ENCODE measurements at places on chromosomes 6 and 20.

DNA sequence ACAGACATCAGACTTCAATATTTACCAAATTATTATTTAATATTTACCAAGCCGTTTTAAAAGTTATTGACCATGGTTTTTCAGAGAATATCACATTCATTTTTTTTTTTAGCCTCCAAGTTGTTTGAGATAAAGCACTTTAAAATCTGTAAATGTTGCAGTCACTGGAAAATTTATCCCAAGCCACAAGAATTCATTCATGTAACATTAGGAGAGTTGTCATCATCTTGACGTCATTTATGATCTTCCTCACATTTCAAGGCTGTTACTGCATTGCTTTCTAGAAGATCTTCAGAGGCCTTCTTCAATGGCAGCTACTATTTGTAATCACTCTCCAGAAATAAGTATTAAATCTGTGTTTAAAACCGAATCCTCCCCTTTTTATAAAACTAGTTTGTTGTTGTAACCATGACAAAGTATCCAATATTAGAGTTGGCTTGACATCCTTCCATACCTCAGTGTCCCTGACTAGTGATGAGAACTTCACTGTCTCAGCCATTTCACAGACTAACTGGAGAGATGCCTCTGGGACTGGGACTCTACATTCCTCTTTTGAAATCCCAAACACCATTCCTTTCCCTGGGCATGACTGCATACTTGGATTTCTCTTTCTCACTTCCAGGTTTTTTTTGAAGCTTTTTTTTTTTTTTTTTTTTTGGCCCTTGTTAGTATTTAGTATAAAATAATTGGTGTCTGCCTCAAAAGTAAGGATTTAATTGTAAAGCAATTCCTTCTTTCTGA is 100.1 kb downstream of the ZFAND3 start:
- DNase-seq, result no peak

GRCh38 chr6:69416776-69417175 is 380.0 kb downstream of the LMBRD1 start:
- no peak for DNase-seq

GRCh38 chr6:156438350-156438923 is 338.7 kb upstream of the ARID1B start:
- no peak for DNase-seq

GRCh38 chr20:1001911-1002681 is at the start of gene RSPO4:
Gene RSPO4, minus strand, starts transcription at chr20:1002311. Its CDS starts 147 bp downstream, at chr20:1002164.
- DNase-seq, result no peak

DNA sequence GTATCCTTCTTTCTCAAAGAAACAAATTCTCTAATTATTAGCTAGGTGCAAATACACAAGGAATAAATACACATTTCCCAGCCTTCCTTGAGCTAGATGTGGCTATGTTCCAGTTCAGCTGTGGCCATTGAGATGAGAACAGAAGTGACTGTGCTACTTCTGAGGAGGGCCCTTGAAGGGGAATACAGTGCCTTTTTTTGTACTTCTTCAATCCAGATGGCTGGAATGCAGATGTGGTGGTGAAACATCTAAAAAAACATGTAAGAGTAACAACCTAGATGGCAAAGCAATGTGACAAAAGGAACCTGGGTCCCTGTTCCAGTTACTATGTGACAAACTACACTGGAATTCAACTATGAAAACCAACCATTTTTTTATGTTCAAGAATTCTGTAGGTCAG is 115.4 kb upstream of the DST start:
- DNase-seq, result no peak

- DNase-seq, result peak; percentile 87
Measured at GRCh38 chr6:90296341-90297114, at the start of gene BACH2. Gene BACH2, minus strand, starts transcription at chr6:90296843. Its CDS starts 287,999 bp downstream, at chr6:90008844.

DNA sequence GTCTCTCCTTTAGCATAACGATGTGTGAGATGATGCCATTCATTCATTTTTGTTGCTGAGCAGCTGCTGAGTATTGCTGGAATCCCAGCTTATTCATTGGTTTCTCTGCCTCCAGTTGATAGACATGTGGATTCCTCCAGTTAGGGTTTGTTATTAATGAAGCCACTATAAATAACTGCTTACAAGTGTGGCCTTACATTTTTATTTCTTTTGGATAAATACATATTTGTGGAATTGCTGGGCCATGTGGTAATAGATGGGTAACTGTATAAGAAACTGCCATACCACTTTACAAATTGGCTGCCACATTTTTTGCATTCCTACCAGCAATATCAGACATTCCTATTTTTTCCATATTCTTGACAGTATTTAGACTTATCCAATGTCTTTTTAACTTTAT is 2.6 kb upstream of the HLA-B start:
- DNase-seq, result no peak

DNA sequence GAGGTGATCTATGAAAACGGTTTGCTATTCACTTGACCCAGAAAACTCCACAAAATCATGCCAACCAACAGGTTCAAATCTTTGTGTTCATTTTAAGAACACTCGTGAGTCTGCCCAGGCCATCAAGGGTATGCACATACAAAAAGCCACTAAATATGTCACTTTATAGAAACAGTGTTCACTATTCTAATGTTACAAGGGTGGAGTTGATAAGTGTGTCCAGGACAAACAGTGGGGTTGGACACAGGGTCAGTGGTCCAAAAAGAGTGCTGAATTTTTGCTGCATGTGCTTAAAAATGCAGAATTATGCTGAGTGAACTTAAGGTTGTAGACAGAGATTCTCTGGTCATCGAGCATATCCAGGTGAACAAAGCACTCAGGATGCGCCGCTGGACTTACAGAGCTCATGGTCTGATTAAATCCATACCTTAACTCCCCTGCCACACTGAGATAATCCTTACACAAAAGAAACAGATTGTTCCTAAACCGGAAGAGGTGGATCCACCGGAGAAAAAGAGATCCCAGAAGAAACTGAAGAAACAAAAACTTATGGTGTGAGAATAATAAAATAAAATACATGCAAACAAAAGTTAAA is 23.5 kb downstream of the KIAA0408 start:
- DNase-seq, result no peak

- no peak for DNase-seq
Measured at GRCh38 chr6:159490298-159490937, 202.6 kb downstream of the SOD2 start.

DNA sequence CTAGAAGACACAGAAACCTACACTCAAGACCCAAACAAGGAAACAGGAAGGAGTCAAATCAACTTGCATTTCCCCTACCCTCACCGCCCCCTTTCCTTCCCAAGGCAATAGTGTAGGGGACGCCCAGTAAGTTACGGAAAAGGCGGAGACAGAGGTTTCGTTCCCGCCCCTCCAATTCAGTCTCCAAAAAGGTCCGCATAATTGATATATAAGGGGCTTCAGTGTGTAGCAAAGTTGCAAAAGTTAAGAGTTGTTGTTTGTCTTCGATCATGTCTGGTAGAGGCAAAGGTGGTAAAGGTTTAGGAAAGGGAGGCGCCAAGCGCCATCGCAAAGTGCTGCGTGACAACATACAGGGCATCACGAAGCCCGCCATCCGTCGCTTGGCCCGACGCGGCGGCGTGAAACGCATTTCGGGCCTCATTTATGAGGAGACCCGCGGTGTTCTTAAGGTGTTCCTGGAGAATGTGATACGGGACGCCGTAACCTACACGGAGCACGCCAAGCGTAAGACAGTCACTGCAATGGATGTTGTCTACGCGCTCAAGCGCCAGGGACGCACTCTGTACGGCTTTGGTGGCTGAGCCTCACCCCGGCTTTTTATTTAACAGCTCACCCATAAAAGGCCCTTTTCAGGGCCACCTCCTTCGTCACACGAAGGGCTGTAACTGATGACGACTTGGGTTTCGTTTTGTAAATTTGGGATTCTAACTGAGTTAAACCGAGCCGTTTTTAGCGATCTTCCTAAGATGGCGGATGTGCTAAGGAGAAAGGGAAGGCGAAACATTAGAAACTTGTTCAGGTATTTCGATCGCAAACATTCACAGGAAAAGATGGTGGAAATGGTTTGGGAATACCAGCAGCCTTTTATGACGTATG is 124.6 kb upstream of the BTN3A2 start:
- peak; percentile 60 for DNase-seq
